ENCODE measurements at places on chromosomes 12 and 14.

- no peak for DNase-seq
Measured at GRCh38 chr12:46133751-46134150, 135.1 kb downstream of the SLC38A1 start.

GRCh38 chr12:110780448-110780847, 37.8 kb upstream of the PPP1CC start:
- DNase-seq: no peak

DNA sequence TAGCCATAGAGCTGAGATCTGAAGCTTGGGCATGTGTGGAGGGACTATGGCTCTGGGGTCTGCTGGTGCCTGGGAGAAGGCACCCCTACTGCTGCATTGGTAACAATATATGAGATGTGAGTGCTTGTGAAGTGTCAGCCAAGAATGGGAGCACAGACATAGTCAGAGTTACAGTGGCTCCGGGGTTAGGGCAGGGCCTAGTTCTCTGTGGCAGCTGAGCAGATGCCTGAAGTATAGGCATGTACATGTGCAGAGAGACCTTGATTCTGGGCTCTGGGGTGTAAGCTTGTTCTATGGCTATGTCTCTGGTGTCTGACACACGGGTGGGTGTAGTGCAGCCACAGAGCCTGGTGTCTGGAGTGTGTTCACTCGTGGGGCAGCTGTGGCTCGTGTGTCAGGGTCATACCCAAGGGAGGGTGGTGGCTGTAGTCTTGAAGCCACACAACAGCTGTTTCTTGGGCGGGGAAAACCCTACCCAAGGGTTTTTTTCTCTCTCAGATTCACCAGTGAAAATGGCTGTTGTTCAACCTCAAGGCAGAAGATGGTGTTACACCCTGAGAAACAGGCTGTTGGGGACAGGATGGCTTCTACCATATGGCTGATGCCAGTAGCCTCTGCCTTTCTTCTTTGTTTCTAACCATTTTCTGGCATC, 11.9 kb upstream of the TCL1A start:
- no peak for DNase-seq

DNA sequence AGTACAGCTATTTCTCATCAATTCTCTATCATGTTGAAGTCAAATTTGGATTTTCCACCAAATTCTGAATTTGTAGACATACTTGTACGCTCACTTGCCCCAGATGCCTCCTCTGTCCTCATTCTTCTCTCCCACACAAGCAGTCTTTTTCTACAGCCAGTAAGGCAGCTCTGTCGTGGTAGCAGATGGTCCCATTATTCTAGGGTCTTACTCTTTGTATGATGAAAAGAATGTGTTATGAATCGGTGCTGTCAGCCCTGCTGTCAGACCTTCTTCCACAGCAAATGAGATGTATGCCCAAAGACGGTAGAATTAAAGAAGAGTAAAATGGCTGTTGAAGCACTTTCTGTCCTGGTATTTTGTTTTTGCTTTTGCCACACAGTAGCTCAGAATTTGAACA, 17.2 kb upstream of the PAPLN start:
- DNase-seq: no peak

DNA sequence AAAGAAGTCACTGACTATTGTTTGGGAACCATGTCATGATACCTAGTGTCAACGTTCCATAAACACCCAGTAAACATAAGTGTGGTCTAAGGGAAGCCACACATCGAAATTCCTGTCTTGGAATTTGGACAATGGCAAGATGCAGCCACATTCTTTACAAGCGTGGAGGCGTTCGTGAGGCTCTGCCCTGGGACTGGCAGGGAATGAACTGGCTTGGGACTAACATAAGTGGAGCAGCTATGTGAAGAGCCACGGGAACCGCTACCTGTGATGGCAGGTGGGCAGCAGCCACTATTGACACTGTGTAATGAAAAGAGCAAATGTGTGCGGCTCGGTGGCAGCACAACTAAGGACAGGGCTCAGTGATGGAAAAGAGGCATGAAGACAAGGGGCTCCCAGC, 10.0 kb upstream of the NRIP2 start:
- no peak for DNase-seq

GRCh38 chr12:3795492-3796133, 42.7 kb upstream of the CRACR2A start:
- peak; percentile 83 for DNase-seq

GRCh38 chr12:69442894-69443293, 27.3 kb upstream of the FRS2 start:
- DNase-seq: no peak

DNA sequence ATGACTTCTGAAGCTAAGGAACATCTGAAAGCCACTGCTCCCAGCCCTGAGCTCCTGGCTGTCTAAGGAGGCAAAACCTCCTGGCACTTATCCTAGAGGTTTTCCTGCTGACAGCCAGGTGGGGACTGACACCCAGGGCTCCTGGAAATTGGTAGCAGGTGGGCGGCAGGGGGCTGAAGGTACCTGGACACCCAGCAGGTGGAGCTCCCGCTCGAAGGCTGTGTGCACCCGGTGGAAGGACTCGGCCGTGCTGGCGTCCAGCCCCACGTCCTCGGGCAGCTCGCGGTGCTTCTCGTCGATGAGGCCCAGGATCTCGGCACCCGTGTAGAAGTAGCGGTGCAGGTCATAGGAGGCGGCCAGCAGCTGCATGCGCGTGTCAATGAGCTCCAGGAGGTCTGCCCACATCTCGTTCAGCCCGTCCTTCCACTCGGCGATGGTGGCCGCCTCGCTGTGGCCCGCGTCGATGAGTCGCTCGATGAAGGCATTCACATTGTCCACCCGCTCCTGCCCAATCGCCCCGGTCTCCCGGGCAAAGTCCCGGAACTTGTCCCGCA, 68.2 kb downstream of the PLEKHG3 start:
- DNase-seq: no peak

GRCh38 chr14:91167380-91167770, 53.5 kb downstream of the DGLUCY start:
- DNase-seq: no peak

GRCh38 chr12:54337280-54337842, 12.4 kb downstream of the COPZ1 start:
- DNase-seq: peak; percentile 38

DNA sequence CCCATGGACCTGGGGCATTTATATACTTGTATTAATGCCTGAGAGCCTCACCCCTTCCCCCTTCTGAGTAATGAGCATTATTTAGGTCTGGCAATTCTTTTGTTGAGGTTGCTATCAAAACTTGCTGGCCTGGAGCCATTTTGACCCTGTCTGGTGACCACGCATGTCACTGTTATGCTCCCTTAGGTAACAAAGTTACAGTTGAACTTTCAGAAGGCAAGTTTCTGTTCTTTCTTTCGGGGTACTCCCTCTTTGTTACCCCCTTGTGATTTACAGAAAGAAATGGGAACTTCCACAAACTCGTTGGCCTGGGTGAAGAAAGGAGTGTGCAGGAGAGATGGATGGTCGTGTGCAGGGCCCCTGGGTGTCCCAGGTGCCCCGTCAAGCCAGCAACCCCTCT, 305.4 kb downstream of the DPF3 start:
- no peak for DNase-seq

DNA sequence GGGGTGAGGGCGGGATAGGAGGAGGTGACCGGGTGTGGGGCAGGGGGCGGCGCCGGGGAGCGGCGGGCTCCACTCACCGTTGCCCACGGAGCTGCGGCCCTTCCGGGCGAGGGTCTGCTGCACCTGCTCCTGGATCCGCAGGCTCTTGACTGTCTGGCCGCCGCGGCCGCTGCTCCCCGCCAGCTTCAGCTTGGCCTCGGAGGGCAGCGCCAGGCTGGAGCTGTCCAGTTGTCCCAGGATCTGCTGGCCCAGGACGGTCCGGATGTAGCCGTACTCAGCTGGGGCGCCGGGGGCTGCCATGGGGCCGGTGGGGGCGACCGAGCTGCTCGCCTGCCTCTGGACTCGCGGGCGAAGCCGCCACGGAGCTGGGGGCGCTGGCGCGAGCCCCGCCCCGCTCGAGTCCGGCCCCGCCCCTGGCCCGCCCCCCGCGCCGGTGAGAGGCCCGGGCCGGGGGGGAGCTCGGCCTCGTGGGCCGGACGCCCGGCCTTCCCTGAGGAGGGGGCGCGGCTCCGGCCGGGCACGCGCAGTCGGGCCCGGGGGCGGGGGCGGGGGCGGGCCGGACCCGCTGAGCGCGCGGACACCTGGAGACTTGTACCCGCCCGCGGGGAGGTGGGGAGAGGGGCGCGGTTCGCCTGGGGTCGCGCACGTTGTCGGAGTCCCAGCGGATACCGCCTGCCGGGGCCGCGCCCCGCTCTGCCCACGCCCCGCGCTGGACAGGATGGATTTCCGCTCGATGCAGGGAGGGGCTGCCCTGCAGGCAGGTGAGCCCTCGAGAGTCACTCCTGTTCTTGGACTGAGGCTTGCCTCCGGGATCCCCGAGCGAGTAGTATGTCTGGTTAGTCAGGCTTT, at the start of gene PKP2:
Gene PKP2, minus strand, starts transcription at position 346 of the 849 bp plus-strand sequence. Its CDS starts 46 bp downstream, at position 300.
- peak; percentile 67 for DNase-seq

GRCh38 chr12:26469421-26470180, 274.2 kb downstream of the SSPN start:
- no peak for DNase-seq

DNA sequence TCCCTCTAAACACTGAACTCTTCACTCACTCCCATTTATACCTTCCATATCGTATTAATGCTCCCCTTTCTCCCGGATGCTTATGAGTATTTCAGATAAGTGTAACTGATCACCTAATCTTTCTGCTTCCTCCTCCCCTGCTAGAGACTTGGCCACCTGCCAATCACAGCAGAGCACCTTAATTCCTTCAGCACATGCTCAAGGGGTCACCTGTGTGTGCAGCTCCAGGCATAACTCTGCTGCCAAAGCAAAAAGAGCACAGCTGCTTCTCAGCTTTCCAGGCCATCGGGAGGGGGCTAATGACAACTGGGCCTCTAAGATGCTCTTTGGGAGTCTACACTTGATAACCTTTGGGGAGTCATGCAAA, 106.9 kb upstream of the DYRK2 start:
- no peak for DNase-seq

DNA sequence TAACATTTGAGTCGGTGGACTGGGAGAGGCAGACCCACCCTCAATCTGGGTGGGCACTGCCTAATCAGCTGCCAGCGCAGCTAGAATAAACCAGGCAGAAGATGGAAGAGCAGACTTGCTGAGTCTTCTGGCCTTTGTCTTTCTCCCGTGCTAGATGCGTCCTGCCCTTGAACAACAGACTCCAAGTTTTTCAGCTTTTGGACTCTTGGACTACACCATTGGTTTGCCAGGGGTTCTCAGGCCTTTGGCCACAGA, 27.2 kb upstream of the DNM1L start:
- no peak for DNase-seq

DNA sequence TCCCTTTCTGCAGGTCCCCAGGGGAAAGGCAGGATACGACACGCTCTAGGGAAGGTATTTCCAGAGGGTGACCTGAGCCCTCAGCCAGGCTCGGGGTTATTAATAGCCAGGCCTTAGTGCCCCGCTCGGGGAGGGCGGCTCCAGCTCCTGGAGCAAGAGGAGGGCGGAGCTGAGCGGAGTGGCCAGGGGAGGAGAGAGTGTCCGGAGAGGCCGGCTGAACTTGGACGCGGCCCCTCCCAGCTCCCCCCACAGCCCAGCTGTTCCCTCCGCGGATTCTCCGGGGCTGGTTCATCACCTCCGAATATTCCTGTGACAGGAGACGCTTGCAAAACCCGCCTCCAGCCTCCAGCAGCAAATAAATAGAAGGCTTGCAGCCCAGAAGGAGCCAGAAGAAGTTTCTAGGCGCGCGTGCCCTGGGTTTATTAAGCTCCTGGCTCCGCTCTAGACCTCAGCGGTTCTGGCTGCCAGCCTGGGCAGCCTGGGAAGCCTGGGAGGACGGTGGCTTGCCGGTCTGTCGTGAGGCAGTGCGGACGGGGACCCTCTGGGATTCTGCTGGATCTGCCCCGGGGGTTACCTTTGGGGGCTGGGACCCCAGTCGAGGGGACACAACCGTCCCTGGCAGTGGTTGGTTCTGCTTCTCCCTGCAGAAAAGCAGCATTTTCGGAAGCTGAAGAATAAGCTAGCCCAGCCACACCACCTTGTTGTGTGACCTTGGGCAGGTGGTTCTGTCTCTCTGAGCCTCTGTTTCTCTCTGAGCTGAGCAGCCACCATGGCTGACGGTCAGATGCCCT, at the start of gene HSPB8:
Gene HSPB8, plus strand, starts transcription at position 388 of the 791 bp plus-strand sequence. Its CDS starts 382 bp downstream, at position 770.
- DNase-seq: no peak

DNA sequence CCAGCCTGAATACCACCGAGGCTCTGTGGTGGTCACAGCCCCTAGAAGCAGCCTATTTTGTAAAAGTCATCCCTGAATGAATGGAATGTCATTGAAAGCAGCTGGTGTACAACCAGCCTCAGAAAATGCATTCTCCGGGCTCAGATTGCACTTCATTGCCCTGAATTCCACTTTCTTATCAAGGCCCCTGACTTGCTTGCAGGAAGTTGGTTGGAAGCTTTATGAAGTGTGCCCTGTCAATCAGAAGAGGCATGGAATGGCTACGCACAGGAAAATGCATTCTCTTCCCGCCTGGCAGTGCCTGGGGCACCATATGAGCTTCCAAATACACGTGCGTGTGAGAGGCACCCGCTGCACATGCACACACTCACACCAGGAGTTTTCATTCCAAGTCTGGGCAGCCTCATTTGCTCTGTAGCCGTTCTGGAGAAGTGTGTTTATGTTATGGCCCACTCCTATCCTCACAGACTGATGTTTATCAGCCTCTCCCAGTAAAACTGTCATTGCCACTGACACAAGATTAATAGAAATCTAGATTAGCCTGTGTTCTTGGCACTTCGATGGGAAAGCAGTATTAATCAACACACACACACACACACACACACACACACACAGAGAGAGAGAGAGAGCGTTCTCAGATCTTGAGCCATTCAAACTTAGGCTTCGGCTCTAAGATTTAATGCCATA, 63.9 kb downstream of the NUAK1 start:
- no peak for DNase-seq

- DNase-seq: no peak
Measured at GRCh38 chr14:22338917-22339715, 249.9 kb downstream of the DAD1 start.

DNA sequence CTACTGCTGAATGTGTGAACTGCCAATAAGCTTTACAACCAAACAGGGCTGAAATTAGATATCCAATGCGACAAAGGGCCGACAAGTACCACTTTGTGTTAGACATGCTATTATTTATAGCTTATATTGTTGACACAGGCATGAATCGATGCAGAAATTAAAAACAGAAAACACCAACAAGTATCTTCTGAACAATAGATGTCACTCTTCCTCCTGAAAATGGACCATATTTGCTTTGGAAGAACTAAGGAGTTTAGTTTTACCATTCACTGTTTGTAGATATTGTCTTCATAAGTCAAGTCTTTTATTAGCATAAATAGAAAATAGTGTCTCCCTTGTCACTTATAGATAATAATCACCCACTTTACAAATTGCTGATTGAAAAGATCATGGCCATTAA, 86.5 kb downstream of the LRIG3 start:
- peak; percentile 37 for DNase-seq

- no peak for DNase-seq
Measured at GRCh38 chr12:70830221-70831061, 90.1 kb downstream of the PTPRR start.

GRCh38 chr14:77044783-77045237, 16.3 kb upstream of the IRF2BPL start:
- no peak for DNase-seq

GRCh38 chr12:51028126-51028812, 2.1 kb upstream of the SLC11A2 start:
- DNase-seq: no peak

GRCh38 chr14:64730681-64731080, 26.5 kb downstream of the PLEKHG3 start:
- DNase-seq: no peak

- DNase-seq: no peak
Measured at GRCh38 chr12:26204612-26205289, 9.4 kb downstream of the SSPN start.

GRCh38 chr12:69123919-69124638, 115.3 kb upstream of the CPSF6 start:
- DNase-seq: peak; percentile 50
